ENCODE measurements at places on chromosomes 4 and X.

GRCh38 chrX:65635822-65636221 lies 31.6 kb upstream of the MSN start:
- DNase-seq, result no peak

DNA sequence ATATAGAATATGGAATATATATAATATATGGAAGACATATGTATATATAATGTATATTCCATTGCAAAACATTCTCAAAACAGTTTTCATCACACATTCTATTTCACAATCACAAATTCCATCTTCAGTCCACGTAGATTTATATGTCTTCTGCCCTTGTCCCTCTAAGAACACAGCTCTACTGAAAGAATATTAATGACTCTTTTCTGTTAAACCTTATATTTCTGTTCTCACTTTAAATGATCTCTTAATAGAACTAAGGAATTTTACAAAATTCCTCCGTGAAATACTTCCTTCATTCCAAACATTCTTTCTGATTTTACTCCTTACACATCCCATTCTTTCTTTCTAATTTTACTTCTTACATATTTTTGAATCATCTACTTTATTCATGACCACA lies 1043.1 kb upstream of the PABPC4L start:
- DNase-seq, result no peak

- DNase-seq, result no peak
These were observed 20.0 kb downstream of the UBE2D3 start for GRCh38 chr4:102807345-102807744.

DNA sequence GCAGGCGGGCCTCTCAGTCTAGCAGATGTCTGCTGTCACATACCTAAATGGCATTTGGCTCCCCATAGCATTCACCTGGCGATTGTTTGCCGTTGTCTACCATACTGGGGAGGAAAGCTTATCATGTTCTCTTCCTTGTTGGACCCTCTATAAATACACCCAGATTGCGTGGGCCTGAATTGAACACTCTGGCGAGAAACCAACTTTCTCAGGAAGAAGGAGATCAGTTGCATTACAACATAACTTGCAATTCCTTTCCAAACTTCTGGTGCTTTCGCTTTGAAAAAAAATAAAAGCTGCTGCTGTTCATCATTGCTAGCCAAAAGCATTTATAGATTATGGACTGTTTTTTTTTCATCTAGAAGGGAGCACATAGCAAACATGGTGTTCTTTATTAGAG lies 230.0 kb upstream of the GPC4 start:
- DNase-seq, result no peak

DNA sequence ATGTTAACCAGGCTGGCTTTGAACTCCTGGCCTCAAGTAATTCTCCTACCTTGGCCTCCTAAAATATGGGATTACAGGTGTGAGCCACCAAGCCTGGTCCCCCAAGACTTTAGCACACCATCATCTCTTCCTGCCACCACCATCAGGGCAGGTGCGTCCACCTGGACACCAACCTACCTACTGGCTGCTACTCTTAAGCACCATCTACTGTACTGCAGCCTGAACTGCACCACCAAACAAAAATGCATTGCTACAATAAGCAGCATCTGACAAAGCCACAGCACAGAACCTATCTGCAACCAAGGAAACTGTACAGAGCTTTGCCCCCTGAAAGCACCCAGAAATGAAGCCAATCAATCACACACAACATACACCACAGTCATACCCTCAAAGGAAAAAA lies 139.7 kb downstream of the EFHC2 start:
- no peak for DNase-seq

- DNase-seq, result no peak
These were observed 77.5 kb downstream of the RLIM start for GRCh38 chrX:74536832-74537371.

DNA sequence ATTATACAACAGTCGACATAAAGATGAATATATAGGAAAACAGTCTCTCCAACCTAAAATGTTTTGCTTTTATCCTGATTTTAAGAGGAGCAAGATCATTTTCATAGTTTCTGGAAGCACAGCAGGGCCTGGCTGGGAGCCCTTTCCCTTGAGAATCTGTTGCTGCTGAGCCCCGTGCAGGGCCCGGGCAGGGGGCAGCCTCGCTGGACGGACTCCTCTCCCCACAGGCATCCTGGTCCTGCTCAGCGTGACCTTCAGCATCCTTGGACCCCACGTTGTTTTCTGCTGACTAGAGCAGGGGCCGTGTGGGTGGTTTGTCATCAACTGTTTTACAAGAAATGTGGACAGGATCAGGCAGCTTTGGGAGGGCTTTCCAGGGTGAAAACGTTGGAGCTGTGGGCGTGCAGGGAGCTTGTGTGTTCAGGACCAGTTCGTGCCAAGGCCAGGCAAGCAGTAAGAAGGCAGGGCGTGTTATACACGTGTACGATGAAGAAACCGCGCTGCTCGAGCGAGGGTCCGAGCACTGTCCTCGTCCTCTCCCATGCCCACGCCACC lies 25.0 kb downstream of the CPZ start:
- DNase-seq, result no peak

DNA sequence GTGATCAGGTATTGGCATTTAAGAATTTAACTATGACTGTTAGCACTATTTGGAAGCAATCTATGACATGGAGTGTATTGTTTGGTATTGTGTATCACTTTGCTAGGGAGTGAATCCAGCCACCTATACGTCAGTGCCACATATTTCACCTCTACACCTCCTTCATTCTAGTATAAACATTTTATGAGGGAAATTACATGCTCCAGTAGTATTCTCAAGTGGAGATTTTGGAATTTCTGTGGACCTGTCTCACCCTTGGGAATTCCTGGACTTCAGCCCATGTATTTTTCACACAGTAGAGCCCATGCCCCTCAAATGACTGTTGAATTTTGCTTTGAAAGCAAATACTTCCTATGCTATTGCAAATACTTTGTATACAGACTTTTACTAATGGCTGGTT lies 11.3 kb downstream of the BST1 start:
- no peak for DNase-seq

- DNase-seq, result no peak
These were observed 212.2 kb upstream of the CENPE start for GRCh38 chr4:103410386-103410785.

GRCh38 chr4:169649545-169650226 lies 29.3 kb downstream of the CLCN3 start:
- no peak for DNase-seq

- no peak for DNase-seq
These were observed 44.1 kb upstream of the SH3RF1 start for GRCh38 chr4:169314906-169315305.

- no peak for DNase-seq
These were observed 205.5 kb upstream of the CENPE start for GRCh38 chr4:103403619-103404018.

DNA sequence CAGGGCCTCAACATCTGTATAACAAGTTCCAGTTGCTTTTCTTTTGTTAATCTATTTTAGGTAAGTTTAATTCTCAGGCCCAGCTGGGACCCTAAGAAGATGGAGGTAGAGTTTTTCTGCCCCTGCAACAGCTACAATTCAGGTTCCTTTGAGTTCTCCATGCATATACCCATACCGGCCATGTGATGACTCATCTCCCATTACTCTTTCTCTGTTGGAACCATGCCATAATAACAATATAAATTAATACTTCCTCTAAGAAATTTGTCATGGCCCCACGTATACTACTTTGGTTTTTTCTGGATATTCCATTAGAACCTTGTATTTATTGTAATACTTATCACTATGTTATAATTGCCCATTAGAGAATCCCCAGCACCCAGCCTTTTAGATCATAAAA lies 1.3 kb upstream of the INTU start:
- no peak for DNase-seq

DNA sequence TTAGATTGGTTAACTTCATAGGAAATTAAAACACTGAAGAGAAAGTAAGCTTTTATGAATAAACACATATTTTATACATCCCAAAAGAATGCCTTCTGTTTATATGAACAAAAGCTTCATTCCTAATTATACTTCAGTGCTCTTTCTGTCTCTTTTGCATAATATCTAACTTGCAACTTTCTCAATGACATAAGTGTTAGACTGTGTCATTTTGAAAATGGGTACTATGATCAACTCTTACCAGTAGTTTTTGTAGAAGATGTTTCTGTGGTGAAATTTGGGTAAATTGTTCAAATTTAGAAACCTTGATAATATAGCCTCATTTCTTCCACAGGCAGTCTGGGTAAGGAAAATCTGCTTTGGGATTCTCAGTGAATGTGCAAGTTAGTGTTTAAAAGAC lies 991.4 kb downstream of the CCSER1 start:
- DNase-seq, result no peak

DNA sequence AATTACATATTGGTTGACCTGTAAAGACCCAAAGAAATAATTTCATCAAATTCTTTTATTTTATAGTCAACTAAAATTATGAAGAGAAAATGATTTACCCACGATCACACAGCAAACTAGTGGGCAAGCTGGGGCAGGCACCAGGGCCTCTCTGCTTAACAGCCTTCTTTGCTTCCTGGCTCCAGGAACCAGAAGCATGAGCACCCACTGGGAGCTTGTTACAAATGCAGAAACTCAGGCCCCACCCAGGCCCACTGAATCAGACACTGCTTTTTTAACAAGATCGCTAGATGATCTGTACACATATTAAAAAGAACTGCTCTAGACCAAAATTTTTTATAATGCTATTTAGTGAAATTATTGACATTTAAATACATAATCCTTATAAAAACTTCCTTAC lies 95.0 kb downstream of the GEMIN8 start:
- DNase-seq, result no peak

DNA sequence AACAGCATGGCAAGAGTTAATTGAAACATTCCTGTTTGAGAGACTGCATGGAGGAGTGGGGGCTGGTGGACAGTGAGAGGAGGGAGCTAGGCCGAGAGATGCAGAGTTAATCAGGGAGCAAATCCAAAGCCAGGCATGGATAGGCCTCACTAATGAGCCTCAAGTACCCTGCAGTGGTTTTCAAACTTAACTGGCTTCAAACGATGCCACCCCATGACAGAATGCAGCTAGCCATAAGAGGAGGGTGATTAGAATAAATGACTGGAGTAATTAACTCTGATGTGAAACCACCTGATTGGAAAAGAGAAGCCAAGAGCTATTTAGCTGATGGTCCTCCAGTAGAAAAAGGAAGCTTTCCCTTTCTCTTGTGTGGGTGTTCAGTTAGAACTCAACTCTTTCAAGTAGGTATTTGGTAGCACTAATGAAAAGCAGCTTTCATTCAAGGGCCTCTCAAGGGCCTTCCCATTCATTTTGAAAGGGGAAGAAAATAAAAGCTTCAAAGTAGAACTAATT lies 215.4 kb upstream of the MAB21L2 start:
- DNase-seq, result no peak

DNA sequence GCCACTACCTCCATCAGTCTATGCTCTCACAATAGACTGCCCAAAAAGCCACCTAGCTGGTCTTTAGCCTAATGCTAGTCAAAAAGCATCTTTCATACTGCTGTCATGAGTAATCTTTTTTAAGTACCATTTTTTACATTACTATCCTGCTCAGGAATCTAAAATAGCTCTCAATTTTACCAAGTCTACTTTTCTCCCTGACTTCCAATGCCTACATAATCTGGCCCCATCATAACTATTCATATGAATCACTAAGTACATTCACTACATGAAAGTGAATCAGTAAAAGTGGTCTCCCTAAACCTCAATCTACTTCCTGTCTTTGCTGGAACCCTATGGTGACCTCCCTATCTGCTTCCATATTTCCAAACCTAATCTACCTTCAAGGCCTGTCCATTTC lies 105.9 kb downstream of the THOC2 start:
- no peak for DNase-seq

GRCh38 chr4:143356493-143356892 lies 19.8 kb downstream of the GAB1 start:
- no peak for DNase-seq

GRCh38 chrX:16310326-16310725 lies 143.0 kb downstream of the MAGEB17 start:
- DNase-seq, result no peak

GRCh38 chr4:2572076-2572475 lies 35.6 kb downstream of the FAM193A start:
- DNase-seq, result no peak

DNA sequence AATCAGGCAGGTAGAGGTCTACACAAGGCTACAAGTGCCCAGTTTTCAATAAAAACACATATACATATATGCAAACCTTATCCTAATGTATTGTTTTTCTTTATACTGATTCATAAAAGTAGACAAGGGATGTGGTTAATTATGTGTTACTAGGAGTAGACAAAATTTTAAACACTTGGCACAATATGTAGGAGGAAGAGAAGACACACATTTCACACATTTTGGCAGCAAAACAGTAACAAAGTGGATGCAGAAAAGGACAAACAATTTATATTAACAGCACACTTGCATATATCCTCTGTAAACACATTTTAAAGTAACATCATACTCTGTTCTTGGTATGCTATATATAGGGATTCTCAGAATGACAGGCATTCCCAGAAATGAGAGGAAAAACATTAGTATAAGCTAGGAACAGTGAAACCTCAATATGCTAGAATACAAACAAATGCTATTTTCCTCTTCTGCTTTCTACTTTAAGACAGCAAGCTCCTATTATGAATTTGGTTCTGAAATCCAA lies 63.8 kb downstream of the GPRIN3 start:
- no peak for DNase-seq

DNA sequence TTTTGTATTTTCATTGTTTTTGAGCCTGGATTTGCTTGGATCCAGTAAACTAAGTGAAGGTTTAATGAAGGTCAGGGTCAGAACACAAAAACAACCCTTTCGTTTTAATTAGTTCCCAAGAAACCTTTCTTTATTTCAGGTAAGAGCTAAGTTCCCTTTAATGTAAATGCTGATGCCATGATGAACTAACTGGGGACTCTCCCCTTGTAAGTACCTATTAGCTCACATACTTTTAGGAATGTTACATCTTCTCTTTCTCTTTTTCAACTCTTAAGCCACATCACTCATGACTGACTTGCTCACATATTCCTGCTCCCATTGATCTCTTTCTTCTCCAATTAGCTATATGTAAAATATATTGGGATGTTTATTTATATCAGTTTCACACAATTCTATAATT lies 673.1 kb upstream of the CPEB2 start:
- no peak for DNase-seq

DNA sequence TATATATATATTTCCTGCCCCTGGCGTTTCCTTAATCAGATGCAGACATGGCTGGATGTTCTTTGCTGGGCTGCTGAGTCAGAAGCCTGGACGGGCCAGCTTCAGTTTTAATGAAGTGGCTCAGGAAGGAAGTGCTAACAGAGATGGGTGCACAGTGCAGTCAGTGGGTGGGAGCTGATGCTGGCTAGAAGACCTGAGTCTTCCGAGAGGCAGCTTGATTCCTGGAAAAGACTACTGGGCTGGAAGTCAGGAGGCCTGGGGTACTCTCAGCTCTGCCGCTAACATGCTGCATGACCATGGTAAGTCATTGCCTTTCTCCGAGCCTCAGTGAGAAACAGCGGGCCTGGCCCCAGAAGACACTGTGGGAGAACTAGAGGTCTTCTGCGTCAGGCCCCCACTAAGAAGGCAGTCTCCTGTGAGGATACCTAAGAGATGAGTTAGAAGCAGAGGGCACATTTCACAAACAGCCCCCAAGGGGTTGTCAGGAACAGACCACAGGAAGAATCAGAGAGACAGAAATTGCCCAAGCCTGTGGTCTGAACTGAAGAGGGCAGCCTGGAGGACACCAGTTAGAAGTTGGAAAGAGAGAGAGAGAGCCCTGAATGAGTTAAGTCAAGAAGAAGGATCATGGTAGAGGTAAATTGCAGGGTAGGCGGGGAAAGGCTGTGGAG lies 8.3 kb upstream of the CD40LG start:
- DNase-seq, result no peak

GRCh38 chrX:148593987-148594386 lies 93.6 kb downstream of the AFF2 start:
- no peak for DNase-seq
